ENCODE measurements at places on chromosomes 13 and 19.

GRCh38 chr13:32134241-32135055 lies 102.9 kb downstream of the FRY start:
- no peak for ATAC-seq

GRCh38 chr13:111215081-111216047 lies 100.3 kb downstream of the ARHGEF7 start:
- no peak for ATAC-seq

DNA sequence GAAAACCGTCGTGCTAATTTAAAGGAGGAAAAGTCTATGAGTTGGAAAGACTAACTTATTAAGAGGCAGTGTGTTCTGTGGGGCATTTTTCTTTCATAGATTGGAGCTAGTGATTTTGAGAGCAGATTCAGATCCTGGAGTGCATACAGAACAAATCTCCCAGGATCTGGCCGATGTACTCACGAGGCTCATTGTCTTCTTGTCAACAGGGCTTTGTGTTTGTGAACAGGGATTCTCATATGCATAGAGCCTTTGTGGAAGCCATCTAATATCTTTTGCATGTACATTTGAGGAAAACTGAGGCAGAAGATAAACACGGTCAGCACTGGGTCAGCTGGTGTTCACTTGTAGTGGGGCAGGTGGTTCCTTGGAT lies 482.9 kb upstream of the TSHZ3 start:
- ATAC-seq = no peak

DNA sequence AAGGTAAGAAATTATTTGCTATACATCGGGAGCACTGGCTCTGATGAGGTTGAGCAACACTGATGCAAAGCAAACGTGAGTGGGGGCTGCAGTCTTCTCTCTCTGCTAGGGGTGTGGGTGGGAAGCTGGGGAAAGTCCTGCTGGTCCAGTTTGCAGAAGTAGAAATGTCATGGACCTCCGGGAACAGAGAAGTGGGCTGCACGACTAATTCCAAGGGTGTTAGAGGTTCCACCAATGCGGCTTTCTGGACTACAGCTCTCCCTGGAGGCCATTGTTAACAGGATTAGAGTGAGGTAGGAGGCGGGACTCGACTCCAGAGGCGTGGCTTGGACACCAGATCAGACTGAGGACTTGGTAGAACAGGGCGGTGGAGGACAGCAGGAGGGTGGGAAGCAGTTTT lies 5.7 kb upstream of the FBXO27 start:
- ATAC-seq = no peak

DNA sequence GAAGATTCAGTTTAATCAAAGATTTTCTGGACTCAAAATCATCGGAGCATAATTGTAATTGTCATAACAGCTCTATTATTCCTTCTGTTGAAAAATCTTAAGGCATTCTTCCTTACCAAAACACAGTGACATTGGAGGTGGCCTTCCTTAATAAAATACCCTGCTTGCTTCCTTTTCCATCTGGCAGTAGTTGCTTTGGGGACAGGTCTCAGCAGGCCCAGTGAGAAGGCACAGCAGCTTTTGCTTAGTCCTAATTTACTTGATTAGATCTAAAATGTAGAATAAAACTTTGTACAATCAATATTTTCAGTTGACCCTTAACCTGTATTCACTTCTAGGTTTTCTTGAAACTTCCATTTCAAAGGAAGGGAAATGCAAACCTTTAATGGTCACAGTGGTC lies 471.6 kb downstream of the PCDH20 start:
- ATAC-seq = no peak

GRCh38 chr13:48506092-48506701 lies 26.7 kb downstream of the RCBTB2 start:
- ATAC-seq = no peak

DNA sequence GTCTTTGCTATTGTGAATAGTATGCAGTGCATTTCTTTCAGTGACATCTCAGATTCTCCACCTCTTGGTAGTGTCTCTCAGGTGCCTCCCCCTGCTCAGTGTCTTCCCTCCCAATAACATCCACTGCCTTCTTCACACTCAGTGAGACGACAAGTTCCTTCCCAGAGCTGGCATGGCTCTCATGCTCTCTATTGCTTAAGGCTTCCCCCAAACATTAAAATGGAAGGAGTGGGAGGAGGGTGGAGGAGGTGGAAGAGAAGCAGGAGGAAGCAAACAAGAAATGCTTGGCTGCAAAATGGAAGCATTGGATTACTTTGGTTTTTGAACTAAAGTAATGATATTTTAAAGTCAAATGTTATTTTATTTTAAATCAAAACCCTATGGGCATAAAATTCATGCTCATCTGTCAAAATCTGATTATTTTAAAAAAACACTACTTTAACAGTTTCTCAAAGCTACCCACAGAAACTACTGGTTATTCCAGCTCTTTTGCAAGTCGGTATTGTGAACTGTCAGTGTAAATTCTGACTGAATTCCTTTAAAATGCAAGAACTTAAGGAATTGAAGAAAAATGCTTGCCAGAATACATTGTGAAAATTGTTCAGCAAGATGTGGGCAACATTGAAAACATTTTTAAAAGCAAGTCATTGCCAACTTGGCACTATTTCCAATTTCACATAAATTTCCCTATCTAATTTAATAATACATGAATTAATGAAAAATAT lies 727.6 kb upstream of the ARGLU1 start:
- no peak for ATAC-seq

DNA sequence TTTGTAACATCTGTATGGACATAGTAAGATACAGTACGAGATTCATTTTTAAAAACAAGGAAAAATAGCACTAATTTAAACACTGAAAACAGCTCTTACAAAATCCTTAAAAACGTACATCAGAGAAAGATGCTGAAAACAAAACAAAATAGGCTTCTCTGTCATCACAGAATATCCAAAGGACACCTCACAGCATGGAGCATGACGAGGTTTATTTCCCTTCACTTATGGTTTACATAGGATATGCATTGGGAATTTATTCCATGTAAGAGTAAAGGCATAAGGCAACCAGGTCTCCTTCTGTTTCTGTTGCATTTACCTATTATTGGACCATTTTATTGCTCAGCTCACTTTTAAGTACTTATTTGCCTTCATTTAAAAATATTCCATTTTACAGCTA lies 3.0 kb downstream of the KCTD12 start:
- ATAC-seq = no peak

GRCh38 chr13:43244481-43244880 lies 221.1 kb downstream of the DNAJC15 start:
- no peak for ATAC-seq

DNA sequence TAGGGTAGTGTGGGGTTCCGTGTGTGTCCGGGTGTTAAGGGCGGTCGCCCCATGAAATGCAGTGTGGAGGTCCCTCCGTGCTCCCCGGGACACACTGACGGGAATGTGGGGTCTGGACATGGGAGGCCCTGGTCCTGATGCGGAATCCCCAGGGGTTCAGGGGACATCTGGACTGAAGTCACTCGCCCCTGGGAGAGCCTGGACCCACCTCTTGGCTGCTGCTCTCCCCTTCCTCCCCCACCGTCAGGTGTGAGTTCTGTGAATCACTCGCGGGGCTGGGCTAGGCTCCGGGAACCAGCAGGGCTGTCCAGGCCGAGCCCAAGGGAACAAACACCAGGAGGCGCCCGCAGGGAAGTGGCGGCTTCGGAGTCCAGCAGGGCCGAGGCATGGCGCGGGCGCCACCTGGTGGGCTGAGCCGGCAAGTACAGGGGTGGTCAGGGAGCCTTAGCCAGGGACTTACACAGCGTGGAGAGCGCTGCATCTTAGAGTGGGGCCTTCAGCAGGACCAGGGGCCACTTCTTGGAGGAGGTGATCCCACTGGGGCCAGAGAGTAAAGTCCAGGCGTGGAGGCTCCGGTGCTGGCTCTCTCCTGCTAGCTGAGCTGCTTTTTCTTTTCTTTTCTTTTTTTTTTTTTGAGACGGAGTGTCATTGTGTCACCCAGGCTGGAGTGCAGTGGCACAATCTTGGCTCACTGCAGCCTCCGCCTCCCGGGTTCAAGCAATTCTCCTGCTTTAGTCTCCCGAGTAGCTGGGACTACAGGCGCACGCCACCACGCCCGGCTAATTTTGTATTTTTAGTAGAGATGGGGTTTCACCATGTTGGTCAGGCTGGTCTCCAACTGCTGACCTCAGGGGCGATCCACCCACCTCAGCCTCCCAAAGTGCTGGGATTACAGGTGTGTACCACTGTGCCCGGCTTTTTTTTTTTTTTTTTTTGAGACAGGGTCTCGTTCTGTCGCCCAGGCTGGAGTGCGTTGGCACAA lies 20.1 kb downstream of the WTIP start:
- peak; percentile 86 for ATAC-seq

DNA sequence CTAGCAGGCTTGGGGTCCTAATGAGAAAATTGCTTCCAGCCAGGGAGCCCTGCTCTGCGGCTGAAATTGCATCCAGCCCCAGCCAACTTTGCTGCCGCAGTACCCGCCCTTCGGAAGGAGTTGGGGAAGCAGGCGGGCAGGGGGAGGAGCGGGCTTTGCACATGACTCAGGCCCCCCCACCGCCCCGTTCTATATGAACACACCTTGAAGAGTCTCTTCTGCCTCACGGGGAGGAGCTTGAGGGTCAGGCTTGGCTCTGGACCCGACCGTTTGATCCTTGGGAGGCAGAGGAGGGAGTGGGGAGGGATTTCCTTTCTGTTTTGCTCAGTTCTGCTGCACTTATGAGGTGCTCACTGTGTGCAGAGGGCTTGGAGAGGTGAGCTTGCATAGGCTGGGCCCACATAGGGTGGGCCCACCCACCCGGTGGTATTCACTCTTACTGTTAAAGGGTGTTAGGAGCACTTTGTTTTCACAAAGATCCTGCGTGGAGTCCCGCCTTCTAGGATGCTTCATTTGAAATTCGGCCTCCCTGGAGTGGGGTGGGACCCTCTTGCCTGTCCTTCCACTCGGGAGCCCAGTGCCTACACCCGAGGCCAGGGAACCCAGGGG lies 46.5 kb downstream of the LYL1 start:
- no peak for ATAC-seq

DNA sequence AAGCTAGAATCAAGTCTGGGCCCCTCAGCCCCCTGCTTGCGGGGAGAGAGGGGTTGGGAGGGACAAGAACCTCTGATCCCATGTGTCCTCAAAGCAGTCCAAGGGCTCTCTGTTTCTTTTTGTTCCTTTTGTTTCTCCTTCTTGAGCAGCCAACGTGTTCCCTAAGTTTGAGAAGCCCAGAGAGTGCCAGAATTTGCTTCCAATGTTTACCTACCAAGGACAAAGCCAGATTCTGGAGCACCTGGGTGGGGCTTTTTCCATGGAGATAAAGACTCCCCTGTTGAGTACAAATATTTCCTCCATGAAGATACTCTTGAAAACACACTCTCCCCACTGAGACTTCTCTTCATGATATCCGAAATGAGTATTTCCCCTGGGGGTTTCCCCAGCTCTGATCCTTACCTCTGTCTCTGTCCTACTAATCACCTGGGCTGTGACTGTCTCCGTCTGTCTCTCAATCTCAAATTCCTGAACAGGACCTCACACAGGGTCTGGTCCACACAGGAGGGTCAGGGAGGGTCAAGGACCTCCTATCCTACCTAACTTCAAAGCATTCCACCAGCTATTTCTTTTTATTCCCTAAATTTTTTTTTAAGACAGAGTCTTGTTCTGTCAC lies 27.4 kb downstream of the CD177 start:
- peak; percentile 63 for ATAC-seq

GRCh38 chr19:51327066-51328001 lies 14.6 kb downstream of the VSIG10L start:
- peak; percentile 63 for ATAC-seq

- no peak for ATAC-seq
These were observed 7.1 kb upstream of the TIMM50 start for GRCh38 chr19:39473443-39473960.

GRCh38 chr13:48739386-48739964 lies 85.7 kb downstream of the CYSLTR2 start:
- no peak for ATAC-seq

- ATAC-seq = no peak
These were observed 666.4 kb downstream of the OLFM4 start for GRCh38 chr13:53694814-53695532.

DNA sequence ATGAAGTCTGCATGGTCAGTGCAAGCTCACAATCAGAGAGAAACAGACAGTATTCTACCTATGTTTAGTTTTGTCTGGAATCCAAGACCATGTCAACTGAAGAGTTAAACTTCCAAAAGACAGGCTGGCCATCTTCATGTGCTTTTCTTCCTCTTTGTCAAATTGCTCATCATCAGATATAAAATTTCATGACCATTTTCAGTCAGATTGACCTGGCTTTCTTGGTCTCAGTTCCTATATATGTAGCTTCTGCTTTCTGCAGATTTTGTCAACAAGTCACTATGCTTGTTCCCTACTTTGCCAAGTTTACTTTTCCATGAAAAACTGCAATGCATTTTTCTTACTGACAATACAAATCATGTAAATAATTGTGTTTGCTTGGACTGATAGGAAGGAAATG lies 13.9 kb downstream of the SLC46A3 start:
- no peak for ATAC-seq

- ATAC-seq = no peak
These were observed 13.3 kb downstream of the APOC1 start for GRCh38 chr19:44927746-44928145.

GRCh38 chr19:41682437-41682836 lies 5.6 kb downstream of the CEACAM7 start:
- no peak for ATAC-seq

- no peak for ATAC-seq
These were observed 555 bp downstream of the SAMD4B start for GRCh38 chr19:39342647-39343305.

DNA sequence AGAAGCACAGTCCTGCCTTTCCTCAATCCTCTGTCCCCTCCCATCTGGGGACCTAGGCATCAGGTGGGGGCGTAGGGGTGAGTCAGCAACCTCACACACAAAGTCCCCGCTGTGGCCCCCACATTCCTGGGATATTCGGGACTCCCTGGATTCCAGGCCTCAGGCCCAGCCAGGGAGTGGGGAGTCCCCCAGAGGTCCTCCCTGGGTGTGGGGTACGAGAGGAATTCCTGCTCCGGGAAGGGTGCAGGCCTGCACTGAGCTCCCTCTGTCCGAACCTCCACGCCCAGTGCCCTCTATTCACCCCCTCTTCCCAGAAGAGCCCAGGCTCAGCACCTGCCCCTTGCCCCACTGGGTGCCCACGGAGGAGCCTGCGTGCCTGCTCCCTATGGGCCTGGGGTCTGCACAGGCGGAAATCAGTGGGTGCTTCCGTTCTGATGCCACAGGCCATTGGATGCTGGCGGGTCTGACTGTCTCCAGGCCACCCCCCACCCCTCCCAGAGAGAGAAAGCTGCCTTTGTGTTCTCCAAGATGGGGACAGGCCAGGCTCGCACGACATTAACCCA lies 3.4 kb downstream of the CADM4 start:
- ATAC-seq = no peak

GRCh38 chr13:40127476-40127875 lies 472.0 kb downstream of the COG6 start:
- no peak for ATAC-seq

DNA sequence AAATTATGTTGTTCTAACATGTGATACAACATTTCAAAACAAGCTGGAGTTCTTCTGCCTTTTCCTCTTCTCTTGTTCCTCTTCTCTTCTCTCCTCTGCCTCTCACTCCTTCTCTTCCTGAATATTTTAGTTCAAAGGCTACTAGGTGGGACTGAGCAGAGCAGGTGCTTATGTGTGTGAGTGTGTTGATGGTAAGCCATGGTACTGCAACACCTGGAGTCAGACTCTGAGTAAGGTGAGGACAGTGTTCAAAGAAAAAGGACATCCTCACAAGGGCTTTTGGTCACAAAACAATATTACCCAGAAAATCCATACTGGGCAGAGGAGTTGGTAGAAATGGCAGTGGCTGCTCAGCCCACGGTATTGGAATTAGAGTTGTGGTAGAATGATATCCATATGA lies 1188.7 kb downstream of the SLITRK1 start:
- no peak for ATAC-seq

- peak; percentile 17 for ATAC-seq
These were observed 3.0 kb downstream of the IRF2BP1 start for GRCh38 chr19:45882652-45883585.

- no peak for ATAC-seq
These were observed 1248.8 kb downstream of the UQCRFS1 start for GRCh38 chr19:27964185-27964584.

Data from activated CD4-positive, CD25-positive, alpha-beta regulatory T cell treated with anti-CD3 and anti-CD28 coated beads, Interleukin-2, amount 50 U/mL, for 24 hours (primary cell).